NCI-H146 (cell line): ENCODE measurements at places on chromosomes 11 and 22.

DNA sequence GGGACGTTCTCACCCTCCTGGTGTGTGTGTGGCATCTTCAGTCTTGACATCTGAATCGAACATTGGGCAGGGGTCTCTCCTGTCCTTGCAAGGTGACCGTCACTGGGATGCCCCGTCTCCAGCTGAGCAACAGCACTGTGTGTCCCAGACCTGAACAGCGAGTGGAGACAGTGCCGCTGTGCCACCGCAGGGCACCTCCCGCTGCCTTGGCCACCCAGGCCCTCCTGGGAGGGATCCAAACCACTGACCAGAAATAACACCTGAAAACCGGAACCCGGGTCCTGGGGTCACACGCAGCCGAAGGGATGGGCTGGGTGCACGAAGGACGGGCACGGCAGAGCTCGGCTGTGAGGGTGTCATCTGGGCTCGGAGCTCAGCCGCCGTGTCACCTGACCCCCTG lies 102.2 kb downstream of the BRD1 start:
- no peak for DNase-seq

GRCh38 chr22:20599117-20599516 lies 91.7 kb downstream of the MED15 start:
- DNase-seq = no peak

- no peak for DNase-seq
These were observed 76.7 kb downstream of the TRIM29 start for GRCh38 chr11:120061036-120061760.

GRCh38 chr11:128660947-128661346 lies 32.9 kb upstream of the FLI1 start:
- no peak for DNase-seq
